ENCODE measurements at places on chromosomes 7 and 10.

DNA sequence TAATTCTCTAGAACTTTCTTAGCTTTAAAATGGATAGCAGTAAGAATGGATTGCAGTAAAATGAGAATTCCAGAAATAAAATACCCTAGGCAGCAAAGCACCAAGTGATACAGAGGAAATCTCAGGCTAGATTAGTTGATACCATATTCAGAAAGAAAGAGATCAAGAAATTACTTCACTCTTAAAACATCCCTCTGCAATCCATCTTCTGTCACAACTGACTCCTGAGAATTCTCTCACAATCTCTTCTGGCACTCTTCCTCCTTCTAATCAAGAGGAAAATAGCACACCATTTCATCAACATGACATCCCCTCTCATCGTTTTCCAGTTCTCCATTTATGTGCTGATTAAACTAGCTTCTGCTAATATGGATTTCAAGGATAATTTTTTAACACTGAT, 42.2 kb upstream of the LAMB1 start:
- DNase-seq: no peak

- DNase-seq: no peak
These were observed 45.8 kb upstream of the SKAP2 start for GRCh38 chr7:26910221-26910620.

DNA sequence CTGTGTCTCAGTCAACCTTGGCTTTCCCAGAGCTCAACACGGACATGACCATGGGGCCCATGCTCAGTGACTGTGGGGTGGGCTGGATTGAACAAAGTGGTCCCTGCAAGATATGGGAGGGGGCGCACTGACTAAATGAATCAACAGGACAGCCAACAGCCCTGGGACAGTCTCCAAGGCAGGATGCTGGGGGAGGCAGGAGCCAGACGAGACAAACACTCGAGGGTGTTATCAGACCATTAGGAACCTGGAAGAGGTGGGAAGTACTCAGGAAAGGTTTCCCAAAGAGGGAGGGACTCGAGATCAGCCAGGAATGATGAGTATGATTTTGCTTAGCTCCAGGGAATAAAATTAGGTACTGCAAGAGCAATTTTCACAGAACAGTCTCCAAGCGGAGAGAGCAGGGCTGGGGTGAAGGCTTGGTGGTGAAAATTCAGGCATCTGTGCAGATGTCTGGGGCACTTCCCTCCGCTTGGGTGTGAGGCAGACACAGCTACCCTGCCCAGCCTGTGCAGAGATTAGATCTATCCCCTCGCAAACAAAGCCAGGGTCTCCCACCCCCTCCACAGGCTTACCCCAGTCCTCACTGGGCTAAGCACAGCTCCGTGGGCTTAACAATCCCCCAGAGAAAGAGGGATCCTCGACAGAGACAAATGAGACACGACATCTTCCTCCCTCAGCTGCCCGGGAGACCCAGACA, 261.1 kb upstream of the ZMIZ1 start:
- DNase-seq: no peak

GRCh38 chr7:120615703-120616102, 242.2 kb downstream of the TSPAN12 start:
- no peak for DNase-seq

DNA sequence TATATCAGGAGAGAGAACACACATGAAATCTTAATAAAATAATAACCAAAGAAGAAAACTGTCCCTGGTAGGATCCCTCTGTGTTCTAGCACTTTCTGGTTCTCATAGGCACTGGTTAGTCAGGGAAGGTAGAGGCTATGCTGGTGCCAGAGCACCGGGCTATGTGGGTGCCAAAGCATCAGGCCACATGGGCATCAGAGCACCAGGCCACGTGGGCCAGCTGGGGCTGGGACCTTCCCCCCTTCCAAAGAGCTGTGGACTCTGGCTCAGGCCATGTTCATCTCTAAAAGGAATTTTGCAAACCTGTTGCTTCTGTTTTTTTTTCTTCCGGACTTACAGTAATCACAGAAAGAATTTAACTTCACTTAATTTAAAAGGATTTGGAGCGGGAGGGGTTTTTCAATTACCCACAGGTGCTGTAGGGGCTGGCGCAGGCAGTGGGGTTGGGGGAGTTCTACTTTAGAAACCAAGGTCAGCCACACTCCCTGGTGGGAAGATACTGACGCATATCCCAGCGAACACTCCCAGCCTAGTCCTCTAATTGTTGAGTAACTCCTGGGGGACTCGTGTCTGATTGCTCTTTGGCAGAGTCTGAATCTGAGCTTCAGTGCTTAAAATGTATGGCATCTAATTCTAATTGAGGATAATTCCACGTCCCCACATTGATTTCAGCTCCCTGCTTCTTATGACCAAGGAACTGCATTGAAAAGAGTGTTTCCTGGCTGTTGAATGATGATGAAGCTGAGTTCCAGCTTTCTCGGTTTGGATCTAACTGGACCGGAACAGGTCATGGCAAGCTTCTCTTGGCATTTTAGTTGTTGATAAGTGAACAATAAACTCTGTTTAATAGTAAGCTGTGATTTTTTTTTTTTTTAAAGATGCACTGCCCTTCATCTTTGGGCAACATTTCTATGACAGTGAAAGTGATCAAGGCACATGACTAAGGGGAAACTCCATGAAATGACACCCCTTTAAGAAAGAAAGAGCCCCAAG, 110.7 kb upstream of the FZD8 start:
- no peak for DNase-seq

DNA sequence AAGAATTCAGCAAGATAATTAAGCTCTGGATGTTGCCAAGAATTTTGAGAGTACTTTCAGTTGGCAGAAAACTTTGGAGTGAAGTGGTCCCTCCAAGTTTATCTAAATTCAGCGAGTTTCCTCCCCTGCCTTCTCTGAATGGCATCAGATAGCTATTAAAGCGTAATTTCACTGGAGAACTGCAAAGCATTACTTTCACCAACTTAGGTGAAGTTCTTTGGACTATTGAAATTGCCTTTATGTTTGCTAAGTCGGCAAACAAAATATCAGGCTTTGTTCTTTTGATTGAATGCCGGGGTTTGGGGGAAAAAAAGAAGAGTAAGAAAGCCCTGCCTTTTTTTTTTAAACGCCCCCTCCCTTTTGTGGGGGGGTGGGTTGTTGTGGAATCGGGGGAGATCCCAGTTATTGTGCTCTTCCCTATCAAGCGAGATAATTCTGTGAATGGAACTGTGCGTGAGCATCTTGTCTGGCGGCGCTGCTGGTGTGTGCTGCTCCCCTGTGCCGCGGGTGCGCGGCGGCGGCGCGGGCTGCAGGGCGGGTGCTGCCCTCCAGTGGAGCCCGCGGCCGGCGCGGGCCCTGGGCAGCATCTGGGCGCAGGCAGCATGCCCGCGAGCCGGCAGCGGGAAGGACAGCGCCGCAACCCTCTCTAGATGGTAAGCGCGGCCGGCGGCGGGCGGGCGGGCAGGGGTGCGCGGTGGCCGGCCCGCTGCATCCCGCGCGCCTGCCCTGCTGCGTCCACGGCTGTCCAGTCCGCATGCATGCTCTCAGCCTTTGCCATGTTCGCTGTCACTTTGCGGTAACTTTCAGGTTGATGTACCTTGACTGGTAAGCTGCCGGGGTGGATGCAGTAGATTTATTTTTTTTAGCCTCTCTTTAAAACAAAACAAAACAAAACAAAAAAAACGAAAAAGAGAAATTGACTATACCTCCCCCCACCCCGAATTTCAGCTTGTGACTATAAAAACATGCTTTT, 176.5 kb downstream of the TCF7L2 start:
- DNase-seq: peak; percentile 42

GRCh38 chr7:7114575-7115291, 67.6 kb upstream of the C1GALT1 start:
- DNase-seq: no peak

DNA sequence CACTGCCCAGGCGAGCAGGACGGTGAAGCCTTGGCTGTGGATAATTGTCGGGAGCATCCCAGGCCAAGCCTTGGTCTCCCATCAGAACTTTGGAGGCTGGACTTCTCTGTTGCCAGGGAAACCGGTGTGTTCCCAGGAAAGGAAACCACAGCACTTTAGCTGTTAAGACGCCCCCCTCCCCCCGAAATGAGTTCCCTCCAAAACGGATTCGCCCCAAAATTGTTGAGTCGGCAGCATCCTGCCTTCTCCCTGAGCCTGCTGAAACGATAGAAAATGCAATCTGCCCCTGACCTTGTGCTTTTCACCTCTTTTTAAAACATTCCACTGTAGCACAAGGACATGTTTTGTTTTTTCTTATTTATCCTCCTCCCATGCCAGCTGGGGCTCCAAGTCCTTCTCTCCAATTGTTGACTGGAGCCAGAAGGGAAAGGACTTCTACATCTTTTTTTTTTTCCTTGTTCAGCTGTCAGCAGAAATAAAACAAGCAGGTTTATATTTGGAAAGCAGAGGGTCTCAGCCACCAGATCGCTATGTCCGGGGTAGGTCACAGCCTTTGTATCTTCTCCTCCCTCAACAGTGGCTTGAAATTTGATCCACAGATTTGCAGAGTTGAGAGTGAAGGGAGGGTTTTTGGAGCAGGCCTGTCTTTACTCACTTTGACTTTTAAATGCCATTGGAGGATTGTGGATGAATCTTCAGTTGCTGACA, 116.5 kb downstream of the ZMIZ1 start:
- DNase-seq: no peak

- no peak for DNase-seq
These were observed 408.7 kb upstream of the ADARB2 start for GRCh38 chr10:2145926-2146478.

- no peak for DNase-seq
These were observed 306.6 kb upstream of the LRGUK start for GRCh38 chr7:133820584-133820983.

GRCh38 chr7:69228212-69228811, 370.0 kb upstream of the AUTS2 start:
- DNase-seq: no peak

DNA sequence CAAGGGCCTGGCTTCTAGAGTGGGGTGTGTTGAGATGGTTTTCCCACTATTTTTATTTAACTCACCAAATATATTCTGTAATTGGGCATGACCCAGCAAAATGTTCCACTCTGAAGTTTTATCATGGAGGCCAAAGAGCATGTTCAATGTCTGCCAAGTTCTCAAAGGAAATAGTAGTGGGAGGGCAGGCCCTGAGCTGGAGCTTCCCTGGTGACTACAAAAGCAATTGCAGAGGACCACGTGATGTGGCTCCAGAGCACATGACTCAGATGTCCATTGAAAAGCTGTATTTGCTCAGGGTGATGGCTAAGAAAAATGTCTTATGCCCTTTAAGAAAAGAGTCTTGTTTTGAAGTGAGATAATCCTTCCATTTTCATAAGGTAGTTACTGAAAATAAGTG, 1024.8 kb downstream of the LRMDA start:
- no peak for DNase-seq

GRCh38 chr7:12031186-12031585, 179.9 kb upstream of the TMEM106B start:
- DNase-seq: no peak

DNA sequence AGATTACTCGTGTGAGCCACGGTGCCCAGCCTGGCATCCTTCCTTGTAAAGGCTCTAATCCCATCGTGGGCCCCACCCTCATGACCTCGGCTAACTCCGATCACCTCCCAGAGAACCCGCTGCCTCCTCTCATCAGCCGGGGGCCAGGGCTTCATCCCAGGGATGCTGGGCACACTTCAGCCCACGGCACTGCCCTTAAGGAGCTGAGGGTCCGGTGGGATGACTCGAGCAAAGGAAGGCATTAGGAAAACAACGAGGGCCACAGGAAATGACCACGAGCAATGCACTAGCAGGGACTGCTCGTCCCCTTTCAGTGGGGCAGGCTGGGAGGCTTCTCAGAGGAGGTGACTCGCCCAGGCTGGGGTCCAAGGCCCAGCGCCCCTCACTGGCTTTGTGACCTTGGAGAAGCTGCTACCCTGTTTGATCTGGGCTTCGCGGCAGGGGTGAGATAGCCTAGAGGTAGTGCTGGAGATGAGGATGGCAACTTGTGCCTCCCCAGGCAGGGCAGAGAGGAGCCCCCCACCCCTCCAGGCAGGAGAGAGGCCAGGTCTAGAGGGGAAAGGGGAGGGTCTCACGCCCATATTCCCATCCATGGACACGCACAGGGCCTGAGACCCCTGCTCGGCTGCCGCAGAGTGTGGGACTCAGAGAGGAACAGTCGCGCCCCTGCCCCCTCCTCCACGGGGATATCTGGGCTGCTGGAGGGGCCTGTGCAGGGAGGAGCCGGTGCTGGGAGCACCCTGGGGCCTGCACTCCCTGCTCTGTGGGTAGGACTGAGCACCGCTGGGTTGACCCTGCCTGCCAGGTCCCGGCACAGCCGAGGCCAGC, 26.8 kb downstream of the ELFN1 start:
- DNase-seq: no peak

DNA sequence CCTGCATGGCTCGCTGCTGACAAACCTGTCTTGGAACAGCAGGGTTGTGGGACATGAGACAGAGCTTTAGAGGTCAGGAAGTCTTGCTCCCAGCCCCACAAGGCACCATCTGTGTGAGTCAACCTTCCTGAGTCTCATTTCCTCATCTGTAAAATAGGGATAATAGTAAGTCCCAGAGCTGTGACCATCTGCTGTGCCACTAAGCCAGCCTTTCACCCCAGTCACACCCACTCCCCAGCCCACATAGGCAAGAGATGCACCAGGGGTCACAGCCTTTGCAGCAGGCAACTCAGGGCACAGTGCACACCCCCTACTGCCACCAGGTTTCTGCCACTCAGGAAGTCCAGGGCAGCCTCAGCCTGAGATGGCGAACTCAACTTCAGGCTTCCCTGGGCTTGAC, 29.4 kb upstream of the CDH23 start:
- no peak for DNase-seq

DNA sequence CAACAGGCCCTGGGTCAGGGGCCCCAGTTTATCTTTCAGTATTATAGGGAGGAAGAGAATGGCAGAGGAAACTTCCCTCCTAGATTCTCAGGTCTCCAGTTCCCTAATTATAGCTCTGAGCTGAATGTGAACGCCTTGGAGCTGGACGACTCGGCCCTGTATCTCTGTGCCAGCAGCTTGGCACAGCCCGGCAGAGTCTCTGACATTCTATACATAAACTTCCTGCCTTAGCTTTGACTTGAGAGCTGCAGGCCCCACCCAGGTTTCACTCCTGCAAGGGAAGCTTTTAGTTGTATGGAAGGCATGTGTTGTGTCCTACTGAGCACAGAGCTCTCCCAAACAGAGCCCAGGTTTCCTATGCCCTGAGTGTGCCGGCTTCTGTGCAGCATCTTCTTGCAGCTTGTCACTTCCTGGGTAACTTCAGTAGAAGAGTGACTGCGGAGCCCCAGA, 205.6 kb upstream of the PRSS58 start:
- no peak for DNase-seq

DNA sequence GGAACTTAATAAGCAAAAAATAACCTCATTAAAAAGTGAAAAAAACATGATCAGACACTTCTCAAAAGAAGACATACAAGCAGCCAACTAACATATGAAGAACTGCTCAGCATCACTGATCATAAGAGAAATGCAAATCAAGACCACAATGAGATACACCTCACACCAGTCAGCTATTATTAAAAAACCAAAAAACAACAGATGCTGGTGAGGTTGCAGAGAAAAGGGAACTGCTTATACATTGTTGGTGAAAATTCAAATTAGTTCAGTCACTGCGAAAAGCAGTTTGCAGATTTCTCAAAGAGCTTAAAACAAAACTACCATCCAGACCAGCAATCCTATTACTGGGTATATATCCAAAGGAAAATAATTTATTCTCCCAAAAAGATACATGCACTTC, 513.3 kb downstream of the MDFIC start:
- no peak for DNase-seq
